ENCODE measurements at places on chromosomes 5 and 9.

DNA sequence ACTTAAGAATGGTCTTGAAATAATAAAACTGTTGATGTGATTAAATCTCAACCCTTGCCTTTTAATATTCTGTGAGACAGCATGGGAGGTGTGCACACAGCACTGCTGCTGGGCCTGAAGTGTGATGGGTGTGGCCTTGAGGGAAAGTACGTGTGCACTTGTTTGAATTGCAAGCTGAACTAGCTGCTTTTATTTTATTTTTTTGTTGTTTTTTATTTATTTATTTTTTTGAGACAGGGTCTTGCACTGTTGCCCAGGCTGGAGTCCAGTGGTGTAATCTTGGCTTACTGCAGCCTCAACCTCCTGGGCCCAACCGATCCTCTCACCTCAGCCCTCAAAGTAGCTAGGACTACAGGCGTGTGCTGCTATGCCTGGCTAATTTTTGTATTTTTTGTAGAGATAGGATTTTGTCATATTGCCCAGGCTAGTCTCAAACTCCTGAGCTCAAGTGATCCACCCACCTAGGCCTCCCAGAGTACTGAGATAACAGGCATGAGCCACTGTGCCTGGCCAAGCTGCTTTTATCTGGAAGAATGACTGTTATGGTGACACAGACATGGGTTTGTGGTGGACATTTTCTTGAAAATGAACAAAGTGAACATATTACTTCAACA, 58.9 kb downstream of the GPR107 start:
- DNase-seq = no peak

- no peak for DNase-seq
Observed at GRCh38 chr5:155905364-155905763, 421.6 kb upstream of the SGCD start.

DNA sequence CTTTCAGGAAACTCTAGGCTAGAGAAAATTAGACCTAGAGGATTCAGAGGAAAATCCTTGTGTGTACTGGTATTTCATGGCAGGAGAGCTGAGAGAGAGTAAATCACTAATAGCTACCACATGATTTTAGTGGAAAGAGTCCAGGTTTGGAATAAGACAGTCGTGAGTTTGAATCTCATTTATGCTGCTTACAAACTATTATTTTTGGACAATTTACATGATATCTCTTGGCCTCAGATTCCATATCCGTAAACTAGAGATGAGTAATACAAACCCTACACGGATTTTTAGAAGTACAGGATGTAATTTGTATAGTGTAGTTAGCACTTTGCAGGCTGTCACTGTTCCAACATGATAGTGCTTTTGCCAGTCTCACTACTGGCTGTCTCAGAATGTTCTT, 2.7 kb downstream of the IL31RA start:
- DNase-seq = no peak

- DNase-seq = no peak
Observed at GRCh38 chr5:75668445-75668844, 48.8 kb downstream of the POC5 start.

DNA sequence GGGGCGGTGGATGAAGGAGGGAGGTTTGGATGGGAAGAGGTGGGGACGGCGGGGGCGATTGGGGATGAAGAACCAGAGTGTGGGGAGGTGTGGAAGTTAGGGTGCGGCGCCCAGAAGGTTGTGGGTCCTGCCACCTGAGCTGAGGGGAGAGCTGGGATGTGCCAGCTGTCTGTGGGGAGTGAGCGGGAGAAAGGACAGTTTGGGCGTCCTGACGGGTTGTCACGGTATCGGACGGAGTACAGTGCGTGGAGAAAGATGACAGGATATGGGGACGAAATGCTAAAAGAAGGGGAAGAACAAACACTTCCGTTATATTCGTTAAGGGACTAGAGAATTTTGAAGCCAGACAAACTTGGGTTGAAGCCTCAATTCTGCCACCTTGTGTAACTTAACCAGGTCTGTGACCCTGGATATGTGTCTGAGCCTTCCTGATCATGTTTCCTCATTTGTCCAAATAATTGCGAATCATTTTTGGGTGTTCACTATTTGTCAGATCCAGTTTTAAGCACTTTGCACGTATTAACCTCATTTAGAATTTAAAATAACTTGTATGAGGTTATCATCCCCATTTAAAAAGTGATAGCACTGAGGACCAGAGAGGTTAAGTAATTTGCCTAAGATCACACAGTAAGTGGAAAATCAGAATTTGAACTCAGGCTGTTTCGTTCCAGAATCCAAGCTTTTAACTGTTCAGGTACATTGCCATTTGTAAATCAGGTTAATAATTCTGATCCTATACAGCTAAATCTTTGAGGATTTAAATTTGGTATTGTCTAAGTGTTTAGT, 689 bp downstream of the CNTRL start:
- DNase-seq = no peak

GRCh38 chr9:35956651-35957050, 1.3 kb downstream of the OR2S2 start:
- DNase-seq = no peak

- DNase-seq = no peak
Observed at GRCh38 chr5:150589862-150590601, 50.4 kb upstream of the SYNPO start.

GRCh38 chr5:21893161-21893560, 960.0 kb downstream of the CDH12 start:
- DNase-seq = no peak

DNA sequence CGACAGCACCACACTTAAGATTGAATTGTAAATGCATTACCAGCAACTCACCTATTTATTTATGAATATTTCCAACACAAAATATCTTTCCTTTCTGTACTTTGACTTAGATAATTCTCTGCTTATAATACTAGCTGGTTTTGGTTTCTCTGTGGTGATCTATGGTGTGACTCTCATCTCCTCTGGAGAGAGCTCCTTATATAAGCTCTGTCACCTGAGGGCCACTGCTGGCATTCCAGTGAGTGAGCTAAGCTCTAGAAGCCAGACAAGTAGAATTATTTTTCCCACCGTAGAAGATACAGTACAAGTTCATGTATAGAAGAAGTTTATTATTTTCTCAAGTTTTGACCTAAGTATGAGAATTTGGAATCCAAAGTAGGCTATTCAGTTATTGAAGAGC, 111.5 kb downstream of the CDC42SE2 start:
- no peak for DNase-seq

DNA sequence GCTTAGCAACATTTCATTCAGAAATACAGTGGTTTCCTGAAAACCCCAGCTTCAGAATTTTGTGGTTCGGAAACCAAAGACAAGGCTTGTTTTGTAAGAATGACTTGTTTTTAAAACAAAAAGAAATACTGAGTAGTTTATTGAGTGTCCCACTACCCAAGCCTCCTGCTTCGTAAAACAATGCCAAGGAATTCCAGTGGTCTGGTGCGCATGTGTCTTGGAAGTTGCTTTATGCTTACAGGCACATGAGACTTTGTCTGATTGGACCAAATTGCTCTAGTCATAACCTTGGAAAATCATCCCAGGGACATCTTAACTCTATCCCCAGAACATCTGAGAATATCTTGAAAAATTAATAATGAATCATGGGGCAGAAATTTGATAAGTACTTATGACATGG, 77.1 kb upstream of the FST start:
- DNase-seq = no peak

DNA sequence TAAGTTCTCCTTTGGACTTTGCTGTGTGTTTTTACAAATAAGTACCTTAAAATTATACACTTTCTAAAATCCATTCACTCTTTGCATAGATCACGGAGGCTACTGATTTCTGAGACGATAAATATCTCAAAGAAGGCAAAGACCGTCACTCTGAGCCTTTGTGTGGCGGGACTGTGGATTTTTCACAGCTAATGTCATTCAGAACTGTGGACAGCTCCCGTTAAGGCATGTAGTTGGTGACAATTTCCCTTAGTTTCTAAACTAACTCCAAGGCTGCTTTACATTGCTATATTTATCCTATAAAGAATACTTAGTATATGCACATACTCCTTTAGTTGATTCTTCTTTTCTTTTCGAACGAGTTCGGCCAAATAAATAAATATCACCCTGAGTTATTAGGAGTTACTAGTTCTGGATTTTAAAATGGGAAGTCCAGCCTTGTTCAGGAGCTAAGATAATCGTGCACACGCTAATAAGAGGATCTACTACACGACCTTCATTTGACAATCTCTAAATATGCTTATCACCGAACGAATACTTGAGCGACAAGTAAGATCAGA, 1.8 kb downstream of the HCN1 start:
- no peak for DNase-seq

GRCh38 chr5:169142264-169142970, 158.5 kb downstream of the SLIT3 start:
- DNase-seq = peak; percentile 29

- no peak for DNase-seq
Observed at GRCh38 chr5:155021842-155022241, 8.3 kb downstream of the KIF4B start.

DNA sequence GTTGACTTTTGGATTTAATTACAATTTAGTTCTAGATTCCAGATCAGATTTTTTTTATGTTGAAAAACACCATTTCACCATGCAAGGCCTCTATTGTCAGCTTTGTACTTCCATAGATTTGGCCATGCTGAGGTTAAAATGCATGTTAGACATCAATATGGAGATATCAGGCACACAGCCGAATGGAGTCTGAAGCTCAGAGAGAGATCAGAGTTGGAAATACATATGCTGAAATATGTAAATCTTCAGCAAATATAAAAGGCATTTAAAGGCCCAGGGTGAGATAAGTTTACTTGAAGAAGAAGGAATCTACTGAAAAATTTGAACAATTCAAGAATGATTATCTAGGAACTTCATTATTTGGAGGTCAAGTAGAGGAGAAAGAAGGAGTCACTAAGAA, 139.6 kb downstream of the CHSY3 start:
- no peak for DNase-seq

DNA sequence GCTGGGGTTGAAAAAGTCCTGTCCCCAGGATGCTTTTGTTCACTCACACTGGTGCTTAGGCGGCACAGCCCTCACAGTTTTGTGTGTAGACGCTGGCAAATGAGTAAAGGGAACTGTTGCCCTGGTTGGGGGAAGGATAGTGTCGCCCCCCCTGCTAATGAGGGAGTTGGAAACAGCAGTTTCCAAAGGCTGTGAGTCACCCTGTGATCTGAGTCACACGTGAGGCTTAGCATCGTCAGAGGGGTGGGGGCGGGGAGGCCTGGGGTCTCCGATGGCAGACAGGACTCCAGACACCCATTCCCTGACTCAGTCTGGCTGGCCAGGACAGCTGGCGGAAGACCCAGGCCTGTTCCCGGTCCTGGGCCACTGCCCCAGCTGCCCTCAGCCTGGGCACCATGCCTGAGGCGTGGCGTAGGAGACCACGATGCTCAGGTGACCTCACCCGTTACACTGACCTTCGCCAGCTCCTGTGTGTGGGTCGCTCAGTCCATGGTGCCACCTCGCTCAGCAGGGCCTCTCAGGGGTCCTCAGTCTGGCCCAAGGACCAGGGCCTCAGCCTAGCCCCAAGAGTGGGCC, 2.9 kb downstream of the DNAJB5 start:
- no peak for DNase-seq

DNA sequence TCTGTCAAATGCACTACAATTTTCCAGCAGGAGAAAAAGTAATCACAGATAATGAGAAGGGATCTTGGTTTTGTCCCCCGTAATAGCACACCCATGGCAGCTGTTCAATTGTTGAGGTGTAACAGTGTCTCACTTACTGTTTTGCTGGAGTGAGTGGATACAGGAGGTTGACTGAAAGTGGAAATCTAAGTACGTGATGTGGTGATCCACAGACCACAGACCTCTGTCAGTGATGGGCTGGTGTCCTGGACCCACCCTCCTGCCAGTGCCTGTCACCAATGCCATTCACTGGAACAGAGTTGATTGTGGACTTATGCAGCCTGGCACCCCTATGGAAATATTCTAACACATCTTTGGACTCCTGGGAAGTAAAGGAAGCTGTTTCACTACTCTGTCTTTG, 261.7 kb downstream of the TRPM3 start:
- DNase-seq = no peak

DNA sequence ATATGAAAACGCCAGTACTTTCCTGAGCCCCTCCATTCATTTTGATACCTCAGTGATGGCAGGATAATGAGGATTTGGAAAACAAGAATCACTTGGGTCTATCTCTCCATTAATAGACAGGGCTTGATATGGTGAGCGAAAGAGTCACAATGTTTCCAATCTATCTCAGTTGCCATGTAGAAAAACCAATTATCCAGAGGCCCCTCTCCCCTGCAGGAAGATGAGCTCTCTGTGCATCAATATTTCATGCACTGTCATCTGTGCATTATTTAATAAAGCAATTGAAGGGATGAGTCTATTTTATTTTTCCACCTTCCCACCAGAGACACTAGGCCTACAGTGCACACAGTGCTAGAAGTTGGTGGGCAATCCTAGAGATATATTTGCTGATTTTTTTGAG, 326.9 kb downstream of the SPOCK1 start:
- no peak for DNase-seq

DNA sequence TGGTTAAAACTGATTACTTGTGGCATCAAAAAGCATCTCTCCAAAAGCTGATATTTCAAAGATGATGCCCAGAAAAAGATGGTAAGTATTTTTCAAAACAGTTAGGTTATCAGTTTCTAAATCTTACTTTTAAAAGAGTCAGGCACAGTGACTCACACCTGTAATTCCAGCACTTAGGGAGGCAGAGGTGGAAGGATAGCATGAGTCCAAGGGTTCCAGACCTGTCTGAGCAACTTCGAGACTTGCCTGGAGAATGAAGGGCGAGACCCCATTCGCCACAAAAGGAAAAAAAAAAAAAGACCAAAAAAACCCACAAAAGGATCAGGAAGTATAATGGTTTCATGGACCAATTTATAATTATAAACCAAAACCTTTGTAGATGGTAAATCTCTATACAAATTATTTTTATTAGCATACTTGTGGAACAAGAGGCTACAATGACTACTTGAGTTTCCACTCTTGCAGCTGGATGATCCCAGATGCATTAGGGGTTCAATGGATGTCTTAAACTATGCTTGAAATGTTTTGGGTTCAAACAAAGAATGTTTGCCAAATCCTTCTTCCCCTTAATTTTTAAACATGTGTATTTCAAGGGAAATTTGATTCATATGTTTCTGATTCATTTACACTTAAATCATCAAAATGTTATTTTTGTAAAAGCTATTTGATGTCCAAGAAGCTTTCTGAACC, 96.1 kb downstream of the ADAMTSL1 start:
- DNase-seq = no peak

- no peak for DNase-seq
Observed at GRCh38 chr5:39005566-39006232, 68.5 kb downstream of the RICTOR start.

DNA sequence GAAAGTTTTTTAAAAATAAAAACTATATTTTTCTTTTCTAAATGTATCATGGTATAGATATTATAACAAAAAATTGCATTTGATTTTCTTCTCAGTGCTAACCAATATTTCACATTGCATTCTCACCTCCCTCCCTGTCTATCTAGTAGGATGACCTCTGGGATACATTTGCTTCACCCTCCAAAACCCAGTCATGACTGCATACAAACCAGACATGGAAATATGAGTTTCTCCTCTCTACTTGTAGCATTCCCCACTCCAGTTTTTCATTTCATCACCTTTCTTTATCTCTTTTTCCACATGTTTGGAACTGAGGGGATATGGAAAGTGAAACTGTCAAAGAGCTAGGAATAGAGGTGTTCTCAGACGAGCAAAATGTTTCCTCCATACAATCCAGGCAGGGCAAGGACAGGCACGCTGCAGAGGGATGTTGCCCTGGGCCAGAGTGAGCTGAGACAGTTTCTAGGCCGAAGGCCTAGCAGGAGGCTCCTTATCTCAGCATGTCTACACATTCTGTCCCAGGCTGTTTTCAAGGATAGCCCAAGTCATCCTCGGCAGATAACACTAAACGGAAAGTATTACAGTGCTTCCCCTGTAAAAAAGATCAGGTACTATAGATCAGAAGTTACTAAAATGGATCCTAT, 46.7 kb downstream of the MEF2C start:
- DNase-seq = no peak

- DNase-seq = no peak
Observed at GRCh38 chr5:29642601-29643000, 1550.9 kb upstream of the CDH6 start.

Data from cerebellar nuclear complex (tissue), 1 donor.